ENCODE measurements at places on chromosomes 2 and 18. TPM values are rescaled to one million over a fixed set of nuclear protein-coding genes. Genes with fewer than 3 reads are reported as not detected.
A peak's percentile ranks its signal among the peaks of the same experiment; 100 is the strongest.

GRCh38 chr18:25247725-25248124, 104.2 kb downstream of the ZNF521 start:
- DNase-seq, result no peak

DNA sequence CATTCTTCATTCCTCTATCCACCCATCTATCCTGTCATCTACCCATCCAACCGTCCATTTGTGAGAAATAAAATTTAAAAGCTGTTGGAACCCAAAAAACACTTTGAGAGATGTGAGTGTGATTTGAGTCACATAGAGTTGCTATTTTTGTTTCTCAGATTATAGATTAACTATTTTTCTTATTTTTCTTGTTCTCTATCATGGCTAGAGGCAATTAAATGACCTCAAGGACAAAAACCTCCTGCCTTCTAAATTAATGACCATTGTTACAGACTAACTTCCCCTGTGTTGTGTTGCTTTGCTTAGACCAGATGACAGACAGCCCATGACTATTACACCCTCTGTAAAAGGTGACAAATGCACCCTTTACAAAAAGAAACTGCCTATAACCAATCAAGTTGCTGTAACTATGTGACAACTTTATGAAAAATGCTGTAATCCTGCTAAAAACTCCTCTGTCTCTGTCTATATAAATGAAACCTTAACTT, 207.9 kb upstream of the CXCR4 start:
- no peak for DNase-seq

DNA sequence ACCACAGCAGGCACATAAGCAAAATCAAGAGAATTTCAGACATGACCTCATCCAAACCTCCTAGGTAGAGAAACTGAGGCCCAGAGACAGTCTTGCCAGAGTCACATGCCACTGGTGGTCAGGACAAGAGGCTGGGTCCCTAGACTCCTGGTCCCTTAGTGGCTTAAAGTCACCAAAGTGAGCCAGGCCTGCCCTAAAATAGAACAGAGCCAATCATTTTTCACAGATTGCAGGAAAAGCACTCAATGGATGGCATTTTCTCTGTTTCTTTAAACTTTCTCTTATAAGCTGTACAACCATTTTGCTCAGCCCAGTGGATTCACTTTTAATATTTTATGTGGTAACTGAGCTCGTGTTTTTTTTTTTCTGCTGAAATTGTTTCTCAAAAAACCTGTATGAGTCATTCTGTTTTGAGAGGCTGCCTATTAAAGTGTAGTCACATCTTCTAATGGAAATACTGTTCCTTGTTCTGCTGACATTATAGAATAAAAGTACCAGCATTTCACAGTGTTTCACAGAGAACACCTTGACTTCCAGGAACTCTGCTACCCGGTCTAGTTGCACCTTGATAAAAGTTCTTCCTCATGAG, 29.6 kb downstream of the STEAP3 start:
- no peak for DNase-seq

DNA sequence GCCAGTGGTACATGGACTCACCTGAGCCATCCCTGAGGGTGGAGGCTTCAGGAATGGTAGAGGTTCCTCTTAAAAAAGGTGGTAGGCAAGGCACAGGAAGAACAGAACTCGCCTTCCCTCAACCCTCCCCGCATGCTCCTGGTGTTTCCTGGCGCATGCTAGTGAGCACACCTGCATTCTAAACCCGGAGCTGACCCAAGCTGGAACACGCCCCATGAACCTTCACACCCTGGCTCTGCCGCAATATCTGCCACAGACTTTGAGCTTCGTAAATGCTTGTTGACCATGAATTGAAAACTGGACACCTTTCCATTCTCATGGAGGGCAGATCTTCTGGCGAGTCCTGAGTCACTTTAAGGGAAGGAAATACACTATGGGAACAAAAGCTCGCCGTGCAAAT, 601.3 kb upstream of the RAB6C start:
- DNase-seq, result no peak

GRCh38 chr2:27191070-27191829, 20.6 kb upstream of the ATRAID start:
- DNase-seq, result peak; percentile 48

The GBX2 gene
- total RNA-seq, result not detected

The SUCLG1 gene
- total RNA-seq, result 129 TPM

The RUFY4 gene
- not detected for total RNA-seq

The TGFBRAP1 gene
- 53.2 TPM for total RNA-seq

The MRO gene
- total RNA-seq, result 10.8 TPM

The C2orf78 gene
- not detected for total RNA-seq

The APLF gene
- 12.9 TPM for total RNA-seq
